ENCODE measurements at places on chromosomes 12 and 14. TPM values are rescaled to one million over a fixed set of nuclear protein-coding genes. Genes with fewer than 3 reads are reported as not detected.

Gene RD3L
- not detected for total RNA-seq

Gene HHIPL1
- 10.9 TPM for total RNA-seq

Gene C12orf76
- 6.7 TPM for total RNA-seq

Gene BEGAIN
- total RNA-seq = 0.56 TPM

Gene LRRK2
- total RNA-seq = 21.2 TPM

Gene KRT72
- total RNA-seq = not detected

Gene TSPAN19
- not detected for total RNA-seq

Gene MANSC4
- not detected for total RNA-seq

Gene TRHDE
- total RNA-seq = 3.1 TPM

Gene CD163L1
- total RNA-seq = 10.5 TPM

Gene LRTM2
- not detected for total RNA-seq

Gene HOXC10
- 35.5 TPM for total RNA-seq

Gene SALL2
- total RNA-seq = 7.1 TPM

Gene SP1
- total RNA-seq = 55.1 TPM

Gene KRT85
- not detected for total RNA-seq

Gene PMEL
- total RNA-seq = 26.1 TPM

Gene CCDC60
- not detected for total RNA-seq

Gene TMEM117
- total RNA-seq = 10.0 TPM

Gene TMEM30B
- total RNA-seq = 50.2 TPM

Gene ARID2
- total RNA-seq = 27.8 TPM

Gene RNASE9
- not detected for total RNA-seq

Gene IL26
- total RNA-seq = not detected

Gene PMCH
- total RNA-seq = not detected

Gene RECQL
- total RNA-seq = 50.4 TPM

Gene RIPK3
- 9.2 TPM for total RNA-seq

Gene SMCO3
- 1.4 TPM for total RNA-seq

Gene TAS2R9
- 0.51 TPM for total RNA-seq

Gene COX8C
- 0.52 TPM for total RNA-seq

Gene UNC119B
- total RNA-seq = 21.3 TPM

Gene SLC10A1
- total RNA-seq = not detected

Gene TROAP
- 0.60 TPM for total RNA-seq

Gene KCNC2
- not detected for total RNA-seq

Gene PTPRO
- 4.6 TPM for total RNA-seq

Gene CDKL1
- total RNA-seq = 17.4 TPM

Gene TRIM9
- 2.7 TPM for total RNA-seq

Gene KRT7
- 4.1 TPM for total RNA-seq

Gene DNAJC22
- total RNA-seq = 0.05 TPM

Gene TAS2R31
- 4.7 TPM for total RNA-seq

Gene C12orf50
- not detected for total RNA-seq

Gene USP44
- total RNA-seq = 1.8 TPM

Gene ALG10
- 7.9 TPM for total RNA-seq

Gene SMCO2
- total RNA-seq = 0.67 TPM

Gene MGAT4C
- total RNA-seq = 3.4 TPM

Gene TSHR
- 0.29 TPM for total RNA-seq

Gene B4GALNT3
- 3.5 TPM for total RNA-seq

Gene DAO
- 0.28 TPM for total RNA-seq

Gene SCAF11
- 114 TPM for total RNA-seq

Gene DNAH10
- total RNA-seq = not detected

Gene SLC38A4
- 1.0 TPM for total RNA-seq

Gene LMNTD1
- total RNA-seq = not detected

Gene MYF6
- not detected for total RNA-seq

Gene GNB3
- 3.6 TPM for total RNA-seq

Gene PTPN21
- total RNA-seq = 32.9 TPM

Gene SLC6A12
- total RNA-seq = 1.0 TPM
